ENCODE measurements at places on chromosomes 4 and X.

- no peak for DNase-seq
These were observed at the start of gene PABPC4L for GRCh38 chr4:134201216-134202161. Gene PABPC4L (minus strand): TSS chr4:134201789. CDS start chr4:134201019, 770 bp downstream.

- no peak for DNase-seq
These were observed 40.7 kb upstream of the DDX3X start for GRCh38 chrX:41293269-41293668.

DNA sequence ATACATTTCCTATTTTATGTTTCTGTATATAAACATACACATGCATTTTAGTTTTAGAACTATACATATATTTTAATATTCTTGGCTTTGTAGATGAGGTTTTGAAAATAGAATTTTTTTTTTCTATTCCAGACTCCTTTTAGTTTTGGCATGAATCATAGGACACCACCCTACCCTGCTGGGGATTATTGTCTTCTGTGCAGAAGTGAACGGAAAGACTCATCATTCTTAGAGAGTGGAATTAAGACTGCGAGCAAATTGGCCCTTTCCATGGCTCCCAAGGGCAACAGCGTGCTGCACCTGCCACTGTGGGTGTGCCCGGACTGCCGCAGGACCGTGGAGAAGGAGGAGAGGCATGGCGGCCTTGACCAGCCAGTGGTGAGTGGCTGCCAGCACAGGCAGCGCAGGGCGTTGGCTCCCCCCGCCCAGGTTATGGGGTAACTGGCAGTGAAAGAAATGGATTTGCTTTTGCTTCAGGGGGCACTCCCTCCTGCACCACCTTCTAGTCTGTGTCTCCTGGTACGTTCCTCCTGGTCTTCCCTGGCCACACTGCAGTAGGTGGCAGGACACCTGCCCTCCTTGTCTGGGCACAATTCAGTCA lies 59.6 kb downstream of the FAM193A start:
- DNase-seq, result no peak

- no peak for DNase-seq
These were observed 61.9 kb downstream of the SLC9A6 start for GRCh38 chrX:136047016-136047642.

- no peak for DNase-seq
These were observed 101.0 kb upstream of the HS3ST1 start for GRCh38 chr4:11529625-11530201.

- no peak for DNase-seq
These were observed 80.5 kb downstream of the MID1IP1 start for GRCh38 chrX:38881727-38882126.

GRCh38 chrX:129690435-129690834 lies 35.7 kb upstream of the APLN start:
- no peak for DNase-seq

DNA sequence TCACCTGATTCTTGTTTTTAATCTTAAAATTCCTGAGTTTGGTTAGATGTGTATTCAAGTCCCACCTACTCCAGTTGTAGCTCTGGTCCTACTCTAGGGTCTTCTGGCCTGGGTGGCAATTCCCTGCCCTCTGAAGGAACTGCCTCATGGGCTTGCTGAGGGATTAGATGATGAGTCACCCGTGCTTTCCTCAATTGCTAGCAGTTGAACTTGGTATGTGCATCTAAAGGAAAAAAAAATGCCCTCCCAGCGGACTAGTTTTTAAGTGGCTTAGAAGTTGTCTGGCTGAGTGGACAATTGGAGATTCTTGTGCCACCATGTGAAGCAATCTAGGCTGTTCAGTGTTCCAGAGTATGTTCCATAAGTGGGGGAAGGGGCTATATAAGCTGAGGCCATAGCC lies 127.0 kb downstream of the CCNG2 start:
- DNase-seq, result no peak

DNA sequence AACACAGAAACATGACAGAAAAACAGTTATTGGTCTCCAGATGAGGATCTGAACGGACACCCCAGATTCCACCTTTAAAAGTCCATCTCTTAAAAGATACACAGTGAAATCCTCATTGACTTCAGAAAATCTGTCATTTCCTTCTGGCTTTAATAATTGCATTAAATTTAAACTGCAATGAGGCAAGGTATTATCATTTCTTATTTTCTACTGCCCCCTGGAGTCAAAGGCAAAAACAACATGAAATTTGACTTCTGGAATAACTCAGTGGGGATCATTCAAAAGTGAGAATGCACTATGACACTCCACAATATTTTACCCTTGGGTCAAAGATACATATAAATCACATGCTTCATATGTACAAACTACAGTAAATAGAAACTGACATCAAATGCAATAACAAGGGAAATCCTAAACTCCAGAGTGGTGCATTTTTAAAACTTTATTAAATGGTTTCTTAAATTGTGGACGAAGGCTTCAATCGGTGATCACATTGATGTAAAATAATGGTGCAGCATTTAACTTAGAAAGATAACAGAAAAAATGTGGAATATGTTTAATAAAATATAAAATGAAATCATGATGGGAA lies 56.4 kb upstream of the SPANXN1 start:
- no peak for DNase-seq

GRCh38 chrX:119693040-119693995 lies at the start of gene SEPTIN6:
Gene SEPTIN6 (minus strand): TSS chrX:119693168. CDS start chrX:119693105, 63 bp downstream.
- DNase-seq, result no peak

GRCh38 chr4:176769514-176769913 lies 23.2 kb downstream of the VEGFC start:
- no peak for DNase-seq

DNA sequence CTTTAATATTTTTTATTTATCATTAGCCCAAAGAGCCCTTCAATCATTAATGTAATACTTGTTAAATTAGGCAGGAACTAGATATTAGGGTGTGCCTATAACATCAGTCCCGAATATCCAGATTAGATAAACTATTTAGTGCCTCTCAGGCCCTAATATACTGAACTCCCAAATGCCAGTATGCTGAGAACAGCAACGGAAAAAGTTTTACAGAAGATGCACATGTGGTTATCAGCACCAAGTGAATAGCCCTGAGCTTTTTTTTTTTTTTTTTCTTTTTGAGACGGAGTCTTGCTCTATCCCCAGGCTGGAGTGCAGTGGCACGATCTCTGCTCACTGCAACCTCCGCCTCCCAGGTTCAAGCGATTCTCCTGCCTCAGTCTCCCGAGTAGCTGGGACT lies 13.0 kb upstream of the ELF2 start:
- no peak for DNase-seq

DNA sequence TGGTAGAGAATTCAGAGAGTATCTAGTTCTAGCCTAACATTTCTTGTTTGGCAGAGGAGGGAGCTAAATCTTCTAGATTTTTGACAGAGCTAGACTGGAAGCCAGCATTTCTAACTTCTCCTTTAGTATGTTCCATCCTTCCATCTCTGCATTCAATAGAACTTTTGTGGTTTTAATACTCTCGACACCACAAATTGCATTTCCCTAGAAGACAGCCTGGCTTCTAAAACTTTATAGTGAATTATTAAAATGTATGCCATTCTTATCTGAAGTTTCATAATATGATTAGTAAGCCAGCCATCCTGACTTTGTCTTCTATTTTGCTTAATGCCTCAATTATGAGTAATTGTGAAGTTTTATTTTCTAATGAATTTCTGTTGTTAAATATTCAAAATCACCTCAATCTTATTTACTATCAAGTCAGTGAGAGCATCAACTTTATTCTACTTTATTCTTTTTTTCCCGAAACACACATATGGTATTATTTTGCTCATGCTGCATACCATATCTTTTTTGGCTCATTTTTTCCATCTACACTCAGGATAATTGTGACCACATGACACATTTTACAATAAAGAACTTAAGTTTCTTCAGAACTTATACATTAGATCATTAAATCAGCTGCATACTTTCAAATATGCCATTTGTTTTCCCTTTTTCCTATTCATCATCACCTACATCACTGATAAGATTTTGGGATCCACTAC lies 30.2 kb downstream of the EDNRA start:
- DNase-seq, result no peak

DNA sequence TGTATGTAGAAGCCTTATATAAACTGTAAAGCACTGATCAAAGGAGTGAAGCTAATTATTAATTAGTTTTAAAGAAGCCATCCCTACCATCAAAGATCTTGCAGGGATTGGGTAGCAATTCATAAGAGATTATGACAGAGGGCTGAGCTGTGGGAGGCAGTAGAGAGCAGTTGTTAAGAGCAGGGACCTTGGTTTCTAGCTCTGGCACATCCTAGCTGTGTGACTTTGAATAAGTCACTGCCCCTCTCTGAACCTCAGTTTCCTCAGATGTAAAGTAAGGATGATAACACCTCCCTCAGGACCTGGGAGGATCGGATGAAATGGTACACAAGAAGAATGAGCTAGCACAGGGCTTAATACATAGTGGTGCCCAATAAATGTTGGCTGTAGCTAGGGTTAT lies 45.4 kb downstream of the APLN start:
- DNase-seq, result no peak

- DNase-seq, result no peak
These were observed 127.4 kb downstream of the ZNF330 start for GRCh38 chr4:141348125-141348524.

DNA sequence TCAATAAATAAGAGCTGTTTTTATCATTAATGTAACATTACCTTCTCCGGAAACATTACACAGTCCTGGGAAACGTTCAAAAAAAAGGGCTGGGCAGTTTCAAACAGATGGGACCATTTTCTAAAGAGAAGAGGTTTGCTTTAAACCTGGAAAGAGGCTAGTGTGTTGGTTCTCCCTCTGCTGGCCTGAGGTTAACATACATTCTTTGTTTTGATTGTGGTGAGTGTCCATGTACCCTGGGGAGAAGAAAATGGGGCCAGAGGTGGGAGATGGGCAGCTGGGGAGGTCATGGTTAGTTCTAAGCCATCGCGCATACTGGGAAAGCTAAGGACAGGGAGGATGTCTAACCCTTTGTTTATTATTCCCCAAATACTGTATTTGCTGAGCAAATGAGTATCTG lies 194.7 kb downstream of the CPEB2 start:
- DNase-seq, result no peak

- no peak for DNase-seq
These were observed 11.7 kb downstream of the RNF4 start for GRCh38 chr4:2480649-2481048.

DNA sequence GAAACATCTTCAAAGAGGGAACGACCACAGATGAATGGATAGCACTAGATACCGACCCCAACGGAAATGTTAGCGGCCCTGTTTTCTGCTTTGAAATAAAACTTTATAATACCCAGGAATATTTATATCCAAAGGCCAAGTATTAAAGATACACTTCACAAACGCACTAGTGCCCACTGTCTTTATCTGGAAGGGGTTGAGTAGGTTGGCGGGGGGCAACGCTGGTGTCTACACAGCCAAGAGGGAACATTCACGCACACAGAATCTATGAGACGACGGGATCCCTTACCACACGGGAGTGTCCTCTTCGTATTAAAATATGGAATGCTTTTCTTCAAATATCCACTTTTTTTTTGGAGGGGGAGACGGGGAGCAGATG lies 3.3 kb downstream of the HAND2 start:
- DNase-seq, result no peak

- DNase-seq, result no peak
These were observed 3.0 kb downstream of the MEPE start for GRCh38 chr4:87835743-87836142.

DNA sequence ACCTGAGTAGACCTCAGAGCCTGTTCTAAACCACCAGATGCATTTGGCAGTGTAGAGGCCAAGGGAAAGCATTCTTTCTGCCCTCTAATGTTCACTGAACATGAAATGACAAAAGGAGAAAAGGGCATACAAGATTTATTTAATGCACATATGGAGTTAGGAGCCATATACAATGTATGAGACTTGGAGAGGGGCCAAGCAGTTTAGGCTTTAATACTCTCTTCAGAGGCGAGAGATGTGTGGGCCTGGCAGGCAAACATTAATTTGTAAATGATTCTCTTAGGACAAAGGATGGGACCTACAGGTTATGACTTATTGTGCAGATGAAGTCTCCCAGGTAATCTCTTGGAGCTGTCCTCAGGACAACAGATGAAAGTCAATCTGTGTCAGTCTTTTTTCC lies 631.9 kb downstream of the ADGRL3 start:
- DNase-seq, result no peak
